ENCODE measurements at places on chromosomes 3 and 15. TPM values are rescaled to one million over a fixed set of nuclear protein-coding genes. Genes with fewer than 3 reads are reported as not detected.

DNA sequence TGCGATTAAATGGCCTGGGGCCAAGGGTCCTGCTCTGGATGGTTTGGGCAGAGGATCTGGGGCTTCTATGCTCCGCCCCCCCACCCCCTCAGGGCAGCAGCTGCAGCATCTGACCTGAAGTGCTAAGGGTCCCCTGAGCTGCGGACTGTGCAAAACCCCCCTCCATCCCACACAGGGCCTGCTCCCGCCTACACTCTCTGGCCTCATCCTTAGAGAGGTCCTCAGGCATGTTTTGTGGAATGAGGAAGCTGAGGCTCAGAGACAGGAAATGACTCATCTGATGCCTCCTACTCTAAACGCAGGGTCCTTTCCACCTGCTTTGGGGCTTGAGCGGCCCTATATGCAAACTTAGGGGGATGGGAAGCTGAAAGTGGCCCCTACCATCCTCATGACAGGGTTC, 59.5 kb upstream of the CTSH start:
- no peak overlapping the region for H3K27ac ChIP-seq
- H3K36me3 ChIP-seq, result no peaks in the 10 kb centered on the region
- H3K4me1 ChIP-seq, result peaks cover 4% of the 10 kb centered on the region
- no peak for DNase-seq
- no peaks in the 10 kb centered on the region for H3K27me3 ChIP-seq

GRCh38 chr3:28089527-28089897, 151.9 kb upstream of the CMC1 start:
- no peak overlapping the region for H3K27ac ChIP-seq
- peaks cover 5% of the 10 kb centered on the region for H3K36me3 ChIP-seq
- no peak overlapping the region for H3K4me3 ChIP-seq
- H3K27me3 ChIP-seq, result no peaks in the 10 kb centered on the region

GRCh38 chr3:133838296-133838789, 32.7 kb downstream of the SRPRB start:
- DNase-seq, result no peak
- H3K4me1 ChIP-seq, result peaks cover 2% of the 10 kb centered on the region
- peaks cover 9% of the 10 kb centered on the region for H3K27me3 ChIP-seq
- peaks cover 8% of the 10 kb centered on the region for H3K36me3 ChIP-seq
- H3K27ac ChIP-seq, result no peak overlapping the region

DNA sequence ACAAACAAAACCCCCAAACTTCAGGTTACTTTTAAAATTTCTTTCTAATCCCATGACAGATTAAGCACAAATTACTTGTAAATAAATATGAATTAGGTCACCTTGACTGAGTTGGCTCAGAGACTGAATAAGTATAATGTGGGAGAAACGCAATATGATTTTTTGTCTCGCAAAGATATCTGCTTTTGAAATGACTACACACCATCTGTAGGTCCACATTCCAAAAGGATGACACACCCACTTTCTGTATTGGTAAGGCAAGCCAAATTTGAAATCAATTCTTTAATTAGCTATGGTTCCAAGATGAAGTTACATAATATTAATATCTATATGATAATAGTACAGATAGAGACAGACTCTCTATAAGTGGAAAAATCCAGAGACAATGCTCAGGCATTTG, 66.9 kb upstream of the CSPG5 start:
- H3K4me1 ChIP-seq, result no peaks in the 10 kb centered on the region
- DNase-seq, result no peak
- H3K27ac ChIP-seq, result no peak overlapping the region
- H3K27me3 ChIP-seq, result no peaks in the 10 kb centered on the region

DNA sequence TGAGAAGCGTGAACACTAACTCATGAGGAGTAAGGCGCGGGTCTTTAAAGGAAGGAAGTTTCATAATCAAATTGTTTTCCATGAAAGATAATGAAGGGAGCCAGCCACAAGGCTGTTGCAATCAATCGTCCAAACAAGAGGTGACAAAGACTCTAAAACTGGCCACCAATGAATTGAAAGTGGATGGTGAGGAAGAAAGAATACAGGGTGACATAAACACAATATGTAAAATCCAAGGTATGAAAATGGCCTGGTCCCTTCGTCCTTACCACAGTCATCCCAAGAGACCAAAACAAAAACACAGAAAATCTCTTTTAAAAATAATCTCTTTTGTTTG, 12.0 kb downstream of the CD86 start:
- no peak overlapping the region for H3K4me3 ChIP-seq
- DNase-seq, result no peak
- no peaks in the 10 kb centered on the region for H3K4me1 ChIP-seq
- no peak overlapping the region for H3K27ac ChIP-seq
- H3K27me3 ChIP-seq, result peaks cover 2% of the 10 kb centered on the region

- H3K27ac ChIP-seq, result no peak overlapping the region
- peaks cover 2% of the 10 kb centered on the region for H3K27me3 ChIP-seq
- no peak overlapping the region for H3K4me3 ChIP-seq
- H3K4me1 ChIP-seq, result no peaks in the 10 kb centered on the region
- no peaks in the 10 kb centered on the region for H3K36me3 ChIP-seq
- no peak for DNase-seq
These were observed 201.9 kb upstream of the CHRM5 start for GRCh38 chr15:33766389-33766788.

- H3K27me3 ChIP-seq, result no peaks in the 10 kb centered on the region
- no peak overlapping the region for H3K4me3 ChIP-seq
- H3K27ac ChIP-seq, result no peak overlapping the region
- peaks cover 15% of the 10 kb centered on the region for H3K4me1 ChIP-seq
These were observed 27.6 kb upstream of the ZFAND6 start for GRCh38 chr15:80031841-80032240.

GRCh38 chr3:130504701-130505100, 12.3 kb upstream of the COL6A6 start:
- no peak overlapping the region for H3K4me3 ChIP-seq
- H3K27ac ChIP-seq, result no peak overlapping the region
- no peaks in the 10 kb centered on the region for H3K27me3 ChIP-seq
- DNase-seq, result no peak

DNA sequence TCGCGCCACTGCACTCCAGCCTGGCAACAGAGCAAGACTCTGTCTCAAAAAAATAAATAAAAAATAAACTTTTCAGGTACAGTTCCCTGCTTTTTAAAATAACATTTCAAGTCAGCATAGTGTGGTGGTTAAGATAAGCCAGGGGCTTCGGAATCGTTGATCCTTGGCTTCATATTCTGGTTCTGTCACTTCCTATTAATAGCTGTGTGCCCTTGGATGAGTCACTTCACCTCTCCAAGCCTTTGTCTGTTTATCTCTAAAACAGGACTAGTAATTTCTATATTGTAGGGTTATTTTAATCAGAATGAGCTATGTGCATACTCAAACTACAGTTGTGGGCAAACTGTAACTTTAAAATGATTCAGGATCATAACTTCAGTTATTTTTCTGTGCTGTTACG, 53.8 kb upstream of the SENP5 start:
- H3K4me1 ChIP-seq, result no peaks in the 10 kb centered on the region
- H3K27me3 ChIP-seq, result no peaks in the 10 kb centered on the region
- H3K27ac ChIP-seq, result no peak overlapping the region
- no peaks in the 10 kb centered on the region for H3K36me3 ChIP-seq
- DNase-seq, result no peak

- H3K27me3 ChIP-seq, result peaks cover 5% of the 10 kb centered on the region
- peaks cover 7% of the 10 kb centered on the region for H3K4me1 ChIP-seq
- H3K27ac ChIP-seq, result no peak overlapping the region
- no peak for DNase-seq
These were observed 396.5 kb downstream of the OCA2 start for GRCh38 chr15:27702581-27702980.

GRCh38 chr3:39748002-39748401, 61.4 kb upstream of the MYRIP start:
- H3K36me3 ChIP-seq, result no peaks in the 10 kb centered on the region
- no peak overlapping the region for H3K27ac ChIP-seq
- H3K4me3 ChIP-seq, result no peak overlapping the region
- DNase-seq, result no peak

- no peak for DNase-seq
- no peaks in the 10 kb centered on the region for H3K27me3 ChIP-seq
- no peak overlapping the region for H3K4me3 ChIP-seq
- H3K4me1 ChIP-seq, result peaks cover 7% of the 10 kb centered on the region
These were observed 138.3 kb downstream of the LRIG1 start for GRCh38 chr3:66362541-66362941.

- H3K4me3 ChIP-seq, result peak within 1 kb of the TSS; percentile 100
- DNase-seq, result peak; percentile 98
- H3K36me3 ChIP-seq, result no peaks in the 10 kb centered on the region
- H3K27ac ChIP-seq, result peak within 1 kb of the TSS; percentile 94
- H3K27me3 ChIP-seq, result peaks cover 14% of the 10 kb centered on the region
These were observed at the start of the genes MST1 and RNF123 for GRCh38 chr3:49689046-49689907. TSS of gene MST1 (minus strand) at chr3:49689474. CDS start at chr3:49688691, 783 bp downstream. TSS of gene RNF123 (plus strand) at chr3:49689557. CDS start at chr3:49691166, 1,609 bp downstream.

DNA sequence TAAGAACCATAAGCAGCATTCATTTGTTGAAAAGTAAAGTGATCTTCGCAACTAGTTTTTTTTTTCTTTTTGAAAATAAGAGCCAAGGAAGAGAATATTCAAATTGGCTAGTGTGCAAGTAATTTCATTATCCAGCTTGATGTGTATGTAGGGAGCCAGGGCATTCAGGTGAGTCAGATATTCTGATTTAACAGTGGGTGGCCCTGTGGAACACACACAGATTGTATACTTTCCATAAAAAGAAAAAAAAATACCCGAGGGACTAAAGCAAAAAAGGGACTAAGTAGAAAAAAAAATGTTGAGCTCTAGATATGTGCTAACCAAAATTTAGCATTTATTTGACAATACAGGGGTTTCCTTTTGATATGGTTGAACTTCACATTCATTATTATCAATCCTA, 96.9 kb upstream of the ROPN1 start:
- peak overlapping the region; percentile 83 for H3K27ac ChIP-seq
- peaks cover 94% of the 10 kb centered on the region for H3K4me1 ChIP-seq
- DNase-seq, result no peak
- peak overlapping the region; percentile 75 for H3K4me3 ChIP-seq
- peaks cover 15% of the 10 kb centered on the region for H3K36me3 ChIP-seq

GRCh38 chr15:85709250-85709649, 85.5 kb downstream of the KLHL25 start:
- H3K27me3 ChIP-seq, result peaks cover 1% of the 10 kb centered on the region
- DNase-seq, result no peak
- H3K4me3 ChIP-seq, result no peak overlapping the region

GRCh38 chr15:22902578-22902977, 64.1 kb downstream of the NIPA2 start:
- peaks cover 11% of the 10 kb centered on the region for H3K4me1 ChIP-seq
- H3K4me3 ChIP-seq, result no peak overlapping the region
- DNase-seq, result no peak
- peak overlapping the region; percentile 52 for H3K27ac ChIP-seq
- peaks cover 2% of the 10 kb centered on the region for H3K27me3 ChIP-seq

DNA sequence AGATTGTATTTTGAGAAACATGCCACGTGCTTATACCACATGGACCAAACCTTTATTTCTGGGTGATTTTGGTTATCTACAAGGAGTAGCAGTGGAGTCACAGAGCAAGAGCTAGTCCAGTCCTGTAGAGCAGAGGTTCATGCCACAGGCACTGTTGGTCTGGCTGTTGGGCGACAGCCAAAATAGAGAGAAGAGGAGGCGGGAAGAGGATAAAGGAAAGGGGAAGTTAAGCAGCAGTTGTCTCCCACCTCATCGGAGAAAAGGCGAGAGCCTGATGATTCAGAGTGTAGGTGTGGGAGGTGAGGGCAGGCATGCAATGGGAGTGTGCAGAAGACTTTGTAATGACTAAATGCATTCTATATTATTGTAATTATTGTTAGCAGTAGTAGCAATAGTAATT, 237.5 kb upstream of the ROPN1 start:
- no peak overlapping the region for H3K4me3 ChIP-seq
- H3K27ac ChIP-seq, result no peak overlapping the region
- H3K36me3 ChIP-seq, result peaks cover 14% of the 10 kb centered on the region
- H3K4me1 ChIP-seq, result peaks cover 48% of the 10 kb centered on the region
- no peak for DNase-seq

- H3K27me3 ChIP-seq, result no peaks in the 10 kb centered on the region
- no peak overlapping the region for H3K27ac ChIP-seq
- H3K36me3 ChIP-seq, result no peaks in the 10 kb centered on the region
- H3K4me1 ChIP-seq, result no peaks in the 10 kb centered on the region
- no peak overlapping the region for H3K4me3 ChIP-seq
These were observed 96.6 kb downstream of the LRRC3B start for GRCh38 chr3:26719134-26719533.

- no peak for DNase-seq
These were observed 587.9 kb downstream of the TBL1XR1 start for GRCh38 chr3:176609361-176609760.

DNA sequence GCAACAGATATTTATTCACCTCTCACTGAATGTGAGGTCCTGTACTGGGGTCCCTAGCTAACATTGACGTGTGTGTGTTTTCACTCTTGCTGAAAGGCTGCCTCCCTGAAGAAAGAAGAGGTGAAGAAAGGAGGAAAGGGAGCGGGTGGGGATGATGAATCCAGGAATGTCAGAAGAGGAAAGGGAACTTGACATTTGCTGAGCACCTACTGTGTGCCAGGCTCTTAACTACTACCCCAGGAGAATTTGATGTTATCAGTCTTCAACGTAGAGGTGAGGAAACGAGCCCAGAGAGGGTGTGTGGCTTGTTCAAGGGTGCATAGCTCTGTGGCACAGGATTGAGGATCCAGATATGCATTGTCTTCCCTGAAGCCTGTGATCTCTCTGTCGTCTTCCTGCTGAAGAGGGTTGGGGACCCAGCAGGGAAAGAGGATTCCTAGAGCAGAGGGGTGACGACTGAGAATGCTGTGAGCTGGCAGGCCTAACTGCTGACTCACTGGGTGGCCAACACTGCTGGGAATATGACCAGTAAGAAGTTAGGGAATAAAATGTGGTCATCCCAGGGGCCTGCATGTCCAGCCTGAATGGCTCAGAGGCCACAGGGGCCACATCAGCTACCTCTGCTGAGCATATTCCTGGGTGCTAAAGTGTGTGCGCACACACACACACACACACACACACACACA, 6.6 kb upstream of the ATP2B2 start:
- H3K4me1 ChIP-seq, result peaks cover 21% of the 10 kb centered on the region
- peaks cover 9% of the 10 kb centered on the region for H3K27me3 ChIP-seq
- H3K4me3 ChIP-seq, result no peak overlapping the region
- peaks cover 4% of the 10 kb centered on the region for H3K36me3 ChIP-seq
- H3K27ac ChIP-seq, result no peak overlapping the region
- no peak for DNase-seq

Gene C3orf85
- total RNA-seq, result not detected

Gene UROC1
- total RNA-seq, result not detected

Gene LPCAT4
- 107 TPM for total RNA-seq

Gene CCR2
- not detected for total RNA-seq

Gene GOLGA8O
- not detected for total RNA-seq

Gene MYLK
- total RNA-seq, result 4.3 TPM

Gene SERPINI2
- not detected for total RNA-seq

Gene TMEM158
- total RNA-seq, result 7.8 TPM

Gene PPP1R14D
- not detected for total RNA-seq

Measured in glutamatergic neuron (in vitro differentiated cells).